Activated CD8-positive, alpha-beta memory T cell treated with anti-CD3 and anti-CD28 coated beads for 48 hours (primary cell): ENCODE measurements at places on chromosomes 1 and 21.
A peak's percentile ranks its signal among the peaks of the same experiment; 100 is the strongest.

GRCh38 chr1:148352470-148353053 is 130.5 kb downstream of the PPIAL4G start:
- DNase-seq, result no peak

DNA sequence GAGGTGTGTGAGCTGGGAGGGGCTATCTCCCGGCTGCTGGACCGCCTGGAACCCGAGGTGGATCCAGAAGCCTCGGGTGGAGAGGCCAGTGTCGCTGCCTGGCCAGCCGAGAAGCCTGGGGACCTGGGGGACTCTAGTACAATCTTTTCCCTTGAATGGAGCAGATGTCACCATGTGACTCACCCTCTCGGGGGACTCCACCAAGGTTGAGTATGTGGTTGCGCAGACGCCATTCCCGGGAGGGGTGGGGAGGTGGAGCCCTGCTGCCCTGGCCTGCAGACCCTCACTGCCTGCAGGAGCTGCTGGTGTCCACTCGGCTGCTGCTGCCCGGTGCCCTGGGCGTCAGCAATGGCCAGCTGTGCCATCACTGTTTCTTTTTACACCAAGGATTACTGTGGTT is 40.3 kb downstream of the TP73 start:
- DNase-seq, result no peak

DNA sequence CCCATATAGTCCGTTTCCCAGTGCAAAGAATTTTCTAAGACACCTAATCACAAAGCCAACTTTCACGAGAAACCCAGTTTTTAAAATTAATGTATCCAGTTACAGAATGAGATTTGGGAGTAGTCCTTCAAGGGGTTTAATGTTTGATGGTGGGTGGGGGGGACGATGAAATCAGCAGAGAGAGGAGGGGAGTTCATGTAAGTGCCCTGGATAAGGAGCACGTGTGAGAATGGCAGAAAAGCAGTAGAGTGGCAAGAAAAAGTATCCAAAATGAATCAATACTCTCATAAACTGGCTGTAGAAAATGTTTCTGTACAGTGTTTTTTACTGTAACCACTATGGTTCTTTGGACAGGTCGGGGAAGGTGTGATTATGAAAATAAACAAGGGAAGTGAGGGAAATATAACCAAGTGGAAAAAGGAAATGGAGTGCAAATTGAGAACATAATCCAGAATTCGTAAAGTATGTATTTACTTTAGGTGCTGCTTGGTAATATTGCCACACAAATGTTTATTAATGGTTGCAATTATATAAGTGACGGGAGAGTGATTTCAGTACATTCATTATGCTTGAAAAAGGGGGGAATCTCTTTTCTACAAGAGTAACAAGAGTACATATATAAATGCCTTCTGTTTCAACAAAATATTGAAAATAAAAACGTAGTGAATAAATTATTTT is 118.7 kb upstream of the RRP15 start:
- no peak for DNase-seq

- no peak for DNase-seq
Measured at GRCh38 chr21:33753886-33754285, 111.6 kb downstream of the ITSN1 start.

DNA sequence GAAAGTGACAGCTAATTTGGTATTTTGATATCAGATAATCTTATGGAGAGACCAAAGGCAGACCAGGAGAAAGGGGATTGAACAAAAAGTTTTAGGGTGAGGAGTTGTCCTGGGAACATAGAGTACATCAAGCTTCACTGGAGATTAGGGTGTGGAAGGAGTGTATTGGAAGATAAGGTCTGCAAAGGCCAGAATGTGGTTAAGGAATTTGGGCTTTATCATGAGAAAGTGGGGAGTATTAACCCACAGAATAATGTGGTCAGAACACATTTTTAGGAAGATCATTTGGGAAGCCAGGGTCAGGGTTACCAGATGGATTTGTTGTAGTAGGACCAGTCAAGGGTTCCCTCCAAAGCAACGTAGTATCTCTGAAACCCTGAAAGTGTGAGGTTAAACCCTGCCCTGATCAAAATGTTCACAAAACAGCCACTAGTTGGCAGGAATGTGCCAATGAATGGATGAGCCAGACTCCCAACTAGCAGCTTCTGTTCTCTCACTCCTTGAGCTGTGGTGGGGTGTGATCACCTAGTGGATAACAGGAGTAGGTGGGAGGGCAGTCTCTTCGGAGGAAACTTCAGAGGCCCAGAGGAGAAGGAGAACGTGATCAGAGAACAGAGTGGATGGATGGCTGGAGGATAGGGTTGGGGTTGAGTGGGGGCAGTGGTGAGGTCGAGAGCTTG is 35.8 kb downstream of the SLC2A1 start:
- DNase-seq, result no peak

DNA sequence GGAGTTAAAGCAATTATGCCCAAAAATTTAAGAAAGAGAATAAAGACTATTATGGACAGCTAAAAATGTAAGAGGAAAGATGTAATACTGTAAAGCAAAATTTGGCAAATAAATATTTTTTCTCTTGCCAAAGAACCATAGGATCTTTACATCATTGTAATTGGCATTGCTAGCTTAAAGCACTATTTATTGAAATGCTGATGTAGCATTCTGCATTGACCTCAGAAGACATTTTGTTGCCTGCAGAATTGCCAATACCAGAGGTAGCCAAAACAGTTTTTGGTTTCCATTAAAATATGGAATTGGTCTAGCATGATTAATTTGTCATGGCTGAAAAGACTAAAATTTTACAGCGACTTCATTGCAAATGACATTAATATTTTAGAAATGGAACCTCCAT is 191.5 kb upstream of the CHODL start:
- no peak for DNase-seq

GRCh38 chr1:110312188-110313121 is 26.7 kb upstream of the RBM15 start:
- DNase-seq, result peak; percentile 34

DNA sequence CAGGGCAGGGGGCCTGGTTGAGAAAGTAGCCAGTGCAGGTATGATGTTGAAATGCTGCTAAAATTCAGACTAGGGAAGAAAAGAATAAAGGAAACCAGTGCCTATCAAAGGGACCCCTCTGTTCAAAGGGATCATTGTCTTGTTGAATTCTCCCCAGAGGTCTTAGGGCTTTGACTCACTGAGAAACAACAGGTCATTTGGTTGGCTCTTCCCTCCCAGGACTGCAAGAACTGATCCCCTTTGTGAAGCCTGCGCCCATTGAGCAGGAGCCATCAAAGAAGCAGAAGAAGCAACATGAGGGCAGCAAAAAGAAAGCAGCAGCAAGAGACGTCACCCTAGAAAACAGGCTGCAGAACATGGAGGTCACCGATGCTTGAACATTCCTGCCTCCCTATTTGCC is 11.8 kb upstream of the CELSR2 start:
- no peak for DNase-seq

GRCh38 chr21:20617130-20617529 is 381.1 kb upstream of the NCAM2 start:
- no peak for DNase-seq

GRCh38 chr1:101316256-101316655 is 79.4 kb downstream of the S1PR1 start:
- DNase-seq, result no peak

DNA sequence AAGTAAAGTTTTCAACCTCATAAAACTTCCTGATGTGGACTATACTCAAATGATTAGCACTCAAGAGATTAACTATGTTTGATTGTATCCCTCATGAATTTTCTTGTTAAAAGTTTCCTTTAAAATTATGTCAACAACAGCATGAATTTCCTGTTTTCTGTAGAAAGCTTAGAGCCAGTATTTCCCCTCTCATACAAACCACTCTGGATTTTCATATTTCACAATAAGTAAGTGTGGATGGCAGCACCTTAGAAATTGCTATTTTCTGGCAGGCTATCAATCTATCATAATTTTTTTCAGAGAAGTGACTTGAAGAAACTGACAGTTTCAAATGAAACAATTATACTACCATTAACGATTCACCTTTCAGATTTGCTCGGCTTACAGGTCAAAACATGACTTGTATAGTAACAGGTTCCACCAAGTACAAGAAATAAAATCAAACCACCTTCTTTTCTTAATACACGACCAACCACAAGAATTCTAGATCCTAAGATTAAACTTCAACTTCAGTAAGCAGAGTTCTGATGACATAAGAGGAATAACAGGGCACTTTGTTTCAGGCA is 20.8 kb downstream of the ELK4 start:
- DNase-seq, result no peak

DNA sequence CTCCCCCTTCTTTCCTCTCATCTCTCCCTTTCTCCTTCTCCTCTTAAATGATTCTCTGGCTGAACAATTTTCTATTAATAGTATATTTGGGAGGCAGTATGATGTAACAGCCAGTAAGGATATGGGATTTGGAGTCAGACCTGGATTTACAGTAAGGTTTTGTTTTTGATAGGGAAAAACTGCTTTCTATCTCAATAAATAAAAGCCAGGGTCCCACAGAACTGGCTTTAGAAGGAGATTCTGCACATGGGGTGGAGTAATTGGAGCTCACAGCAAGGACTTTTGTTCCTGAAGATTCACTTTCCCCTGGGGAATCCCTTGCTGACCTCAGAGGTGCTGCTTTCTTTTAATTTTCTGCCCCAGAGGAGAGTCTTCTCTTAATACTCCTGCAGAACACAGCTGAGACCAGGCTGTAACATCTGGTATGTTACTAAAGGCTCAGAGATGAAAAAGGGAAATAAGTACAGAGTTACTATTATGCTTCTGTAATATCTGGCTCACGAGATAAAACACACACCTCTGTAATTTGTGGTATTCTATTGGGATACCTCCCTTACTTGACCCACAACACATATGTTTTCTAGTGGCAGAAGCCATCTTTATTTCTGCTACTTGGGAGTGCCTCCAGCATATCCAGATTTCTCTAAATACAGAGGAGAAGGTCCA is 13.4 kb downstream of the EPB41 start:
- DNase-seq, result no peak

DNA sequence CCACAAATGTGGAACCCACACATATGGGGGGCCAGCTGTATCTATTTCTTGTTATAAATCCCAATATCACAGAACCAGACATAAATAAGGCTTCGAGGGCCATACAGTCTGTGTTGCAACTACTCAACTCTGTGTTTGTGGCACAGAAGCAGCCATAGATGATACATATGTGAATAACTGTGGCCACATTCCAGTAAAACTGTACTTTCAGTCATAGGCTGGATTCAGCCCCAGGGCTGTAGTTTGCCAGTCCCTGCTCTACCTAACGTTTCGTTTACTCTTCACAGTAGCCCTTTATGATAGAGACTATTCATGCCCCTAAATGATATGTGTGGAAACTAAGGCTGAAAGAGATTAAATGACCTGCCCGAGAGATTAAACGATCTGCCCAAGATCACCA is 48.7 kb downstream of the FHAD1 start:
- no peak for DNase-seq

DNA sequence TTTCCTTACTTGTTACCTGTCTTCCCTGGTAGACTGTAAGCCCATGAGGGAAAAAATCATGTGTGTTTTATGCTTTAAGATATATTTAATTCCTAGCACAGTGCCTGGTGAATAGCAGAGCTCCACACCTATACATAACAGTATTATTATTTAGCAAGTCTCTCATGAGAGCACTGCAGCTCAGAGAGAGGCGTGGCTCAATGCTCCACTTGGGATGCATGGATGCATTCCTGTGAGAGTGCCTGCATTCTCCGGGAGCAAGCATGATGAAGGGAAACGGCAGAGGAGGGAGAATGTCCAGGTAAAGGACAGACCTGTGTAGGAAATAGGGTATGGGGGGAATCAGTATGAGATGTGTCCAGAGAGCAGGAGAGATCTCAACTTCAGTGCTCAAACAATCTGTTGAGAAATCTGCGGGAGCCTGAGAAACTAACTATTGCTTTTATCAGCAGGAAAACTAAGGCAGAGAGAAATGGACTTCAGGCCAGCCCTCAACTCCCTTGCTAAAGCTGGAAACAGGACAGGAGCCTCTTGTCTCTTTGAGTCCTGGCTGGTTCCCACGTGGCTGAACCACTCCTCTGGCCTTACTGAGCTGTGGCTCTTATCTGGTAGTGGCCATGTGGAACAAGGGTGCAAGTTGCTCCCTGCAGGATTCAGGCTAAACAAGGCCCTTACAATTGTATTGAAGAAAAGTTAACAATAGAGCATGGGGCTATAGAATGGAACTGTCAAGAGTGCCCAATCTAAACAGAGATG is 113.1 kb downstream of the KCNN3 start:
- no peak for DNase-seq
